ENCODE measurements at places on chromosomes 16 and 17.

DNA sequence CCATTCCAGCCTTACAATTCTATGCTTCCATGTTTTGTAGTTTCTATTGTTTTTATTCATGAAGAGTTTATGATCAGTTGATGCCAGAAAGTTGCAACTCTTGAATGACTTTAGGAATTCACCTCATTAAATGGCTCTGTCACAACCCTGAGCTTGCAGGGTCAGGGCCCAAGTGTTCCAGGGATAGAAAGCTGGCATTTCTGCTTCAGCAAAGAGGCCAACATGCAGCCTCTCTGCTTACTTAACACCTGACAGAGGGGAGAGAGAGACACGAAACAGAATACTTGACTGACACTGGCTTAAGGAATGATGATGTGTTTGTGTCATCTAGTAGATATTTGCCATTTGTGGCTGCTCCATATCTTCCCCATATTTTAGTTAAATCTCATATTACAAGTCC is 328.1 kb downstream of the CA10 start:
- DNase-seq: no peak

GRCh38 chr17:2436316-2436905 is 35.6 kb upstream of the MNT start:
- no peak for DNase-seq

DNA sequence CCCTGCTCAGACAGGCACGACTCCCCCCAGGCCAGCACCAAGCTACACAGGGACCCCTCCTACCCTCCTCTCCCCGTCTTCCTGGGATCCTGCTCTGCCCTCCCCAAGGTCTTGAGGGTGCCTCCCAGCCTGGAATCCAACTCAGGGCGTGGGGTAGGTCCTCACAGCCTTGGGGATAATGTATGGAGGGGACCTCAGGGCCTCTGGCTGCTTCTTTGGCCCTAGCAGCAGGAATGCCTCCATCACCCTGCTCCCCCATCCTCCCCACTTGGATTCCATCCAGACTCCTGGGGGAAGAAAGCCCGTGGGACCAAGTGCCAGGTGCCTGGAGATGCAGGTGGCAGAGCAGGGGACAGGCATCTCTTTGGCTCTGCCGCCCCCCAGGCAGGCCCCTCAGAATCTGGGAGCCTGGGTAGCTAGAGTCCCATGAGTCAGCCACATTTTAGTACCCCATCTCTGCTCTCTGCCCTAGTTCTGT is 10.7 kb upstream of the STAC2 start:
- DNase-seq: peak; percentile 36

DNA sequence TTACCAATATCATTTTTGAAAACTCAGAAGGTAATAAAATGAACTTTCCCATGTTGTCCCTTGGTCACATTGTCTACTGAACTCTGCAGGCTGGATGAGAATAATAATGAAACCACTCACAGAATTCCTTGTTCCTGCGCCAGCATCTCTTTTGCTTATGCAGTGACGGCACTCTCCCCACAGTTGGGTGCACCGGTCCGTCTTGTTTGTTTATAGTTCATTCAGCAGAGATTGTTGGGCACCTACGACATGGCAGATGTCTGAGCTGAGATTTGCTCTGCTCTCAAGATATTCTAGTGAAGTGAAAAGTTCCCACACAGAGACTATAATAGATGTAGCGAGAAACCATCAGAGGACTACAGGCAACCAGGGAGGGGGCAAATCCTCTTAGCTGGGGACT is 375.7 kb upstream of the CDH11 start:
- no peak for DNase-seq

DNA sequence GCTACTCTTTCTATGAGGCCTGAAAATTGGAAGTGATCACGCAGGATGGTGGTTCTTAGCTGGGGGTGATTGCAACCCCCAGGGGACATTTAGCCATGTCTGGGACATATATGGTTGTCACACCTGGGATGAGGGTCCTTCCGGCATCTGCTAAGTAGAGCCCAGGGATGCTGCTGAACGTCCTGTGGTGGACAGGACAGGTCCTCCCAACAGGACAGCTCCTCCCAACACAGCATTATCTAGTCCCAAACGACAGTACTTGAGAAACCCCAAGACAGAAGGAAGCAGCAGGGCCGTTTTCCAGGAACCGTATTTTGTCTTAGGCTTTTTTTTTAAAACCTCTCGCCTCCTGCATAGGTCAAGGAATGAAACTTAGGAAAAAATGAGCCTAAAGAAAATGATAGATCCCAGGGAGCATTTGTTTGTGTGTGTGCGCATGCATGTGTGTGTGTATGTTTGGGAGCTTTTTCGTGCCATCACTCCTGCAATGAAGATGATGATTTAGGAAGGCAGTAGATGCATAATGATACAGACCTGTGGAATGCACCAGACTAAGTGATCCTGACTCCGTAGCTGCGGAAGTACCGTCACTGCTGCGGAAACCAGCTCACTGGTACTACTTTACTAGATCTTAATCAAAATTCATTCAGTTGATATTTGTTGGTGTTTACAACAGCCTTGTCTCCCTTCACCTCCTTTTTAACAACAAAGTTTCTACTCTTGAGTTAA is 118.2 kb downstream of the SNX29 start:
- peak; percentile 48 for DNase-seq

DNA sequence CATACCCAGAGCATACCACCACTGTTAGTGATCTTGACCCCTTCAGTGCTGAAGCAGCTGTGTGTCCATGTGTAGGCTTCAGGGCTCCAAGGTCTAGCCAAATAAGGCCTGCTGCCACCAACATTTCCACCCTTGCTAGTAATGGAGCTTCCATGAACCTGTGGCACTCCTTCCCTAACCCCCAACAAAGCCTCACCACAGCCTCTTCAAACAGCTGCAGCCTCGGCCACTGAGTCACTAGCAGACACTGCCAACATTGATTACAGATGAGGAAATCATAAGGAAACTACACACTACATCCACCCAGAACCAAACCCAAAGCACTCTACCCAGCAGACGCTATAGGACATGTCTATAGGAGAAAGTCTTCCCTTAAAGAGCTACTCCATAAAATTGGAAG is 610.7 kb downstream of the KCNJ2 start:
- DNase-seq: no peak

GRCh38 chr16:89122322-89122851 is 28.7 kb downstream of the ACSF3 start:
- DNase-seq: peak; percentile 74

GRCh38 chr17:46732160-46732559 is 86.3 kb downstream of the WNT3 start:
- DNase-seq: no peak

- no peak for DNase-seq
Measured at GRCh38 chr17:44990994-44991393, 22.9 kb upstream of the C1QL1 start.

- DNase-seq: peak; percentile 82
Measured at GRCh38 chr17:10116267-10116666, 82.1 kb downstream of the GAS7 start.

DNA sequence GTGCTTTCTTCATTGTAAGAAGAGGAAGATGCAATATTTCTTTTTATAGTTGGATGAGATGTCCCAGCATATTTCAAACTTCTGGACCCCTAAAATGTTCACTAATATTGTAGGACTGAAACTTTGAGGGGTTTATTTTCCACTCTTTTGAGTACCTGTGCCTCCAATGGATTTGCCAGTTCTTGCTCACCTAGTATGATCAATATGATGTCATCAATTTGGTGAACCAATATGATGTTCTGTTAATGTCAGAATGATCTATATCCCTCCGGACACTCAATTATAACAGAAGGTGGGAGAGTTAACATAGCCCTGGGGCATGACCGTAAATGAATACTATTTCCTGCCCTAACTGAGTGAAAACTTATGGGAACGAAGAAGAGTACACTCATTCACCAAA is 178.3 kb downstream of the CBLN1 start:
- DNase-seq: no peak

GRCh38 chr17:44266402-44267164 is 1.4 kb downstream of the SLC4A1 start:
- DNase-seq: no peak

DNA sequence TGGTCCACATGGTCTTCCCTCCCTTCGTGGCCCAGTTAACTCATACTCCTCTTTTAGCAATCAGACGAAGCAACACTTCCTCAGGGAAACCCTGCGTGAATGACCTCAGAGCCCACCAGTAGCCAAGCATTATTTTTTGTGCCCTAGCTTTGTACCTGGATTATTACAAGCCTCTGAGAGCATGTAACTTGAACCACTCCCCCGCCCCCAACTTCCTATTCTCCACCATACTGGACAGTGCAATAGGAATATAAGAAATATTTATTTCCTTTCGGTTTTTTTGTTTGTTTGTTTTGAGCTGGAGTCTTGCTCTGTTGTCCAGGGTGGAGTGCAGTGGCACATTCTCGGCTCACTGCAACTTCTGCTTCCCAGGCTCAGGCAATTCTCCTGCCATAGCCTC is 2.9 kb downstream of the CPPED1 start:
- no peak for DNase-seq

- no peak for DNase-seq
Measured at GRCh38 chr17:1073241-1073962, 76.5 kb downstream of the TIMM22 start.

DNA sequence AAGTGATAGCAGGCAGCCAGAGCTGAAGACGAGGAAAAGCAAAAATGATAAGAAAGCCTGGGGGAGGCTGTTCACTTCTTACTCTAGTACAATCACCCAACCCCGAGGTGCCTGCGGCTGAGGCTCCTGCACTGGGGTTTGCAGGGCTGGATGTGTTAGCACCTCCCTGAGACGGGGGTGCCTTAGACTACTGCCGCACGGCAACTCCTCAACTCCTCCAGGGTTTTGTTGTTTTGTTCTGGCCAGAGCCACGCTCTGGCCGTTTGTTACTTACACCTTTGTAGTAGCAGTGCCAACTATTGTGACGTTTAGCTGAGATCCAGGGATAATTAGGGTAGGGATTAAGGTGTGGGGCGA is 51.5 kb downstream of the LDHD start:
- no peak for DNase-seq

DNA sequence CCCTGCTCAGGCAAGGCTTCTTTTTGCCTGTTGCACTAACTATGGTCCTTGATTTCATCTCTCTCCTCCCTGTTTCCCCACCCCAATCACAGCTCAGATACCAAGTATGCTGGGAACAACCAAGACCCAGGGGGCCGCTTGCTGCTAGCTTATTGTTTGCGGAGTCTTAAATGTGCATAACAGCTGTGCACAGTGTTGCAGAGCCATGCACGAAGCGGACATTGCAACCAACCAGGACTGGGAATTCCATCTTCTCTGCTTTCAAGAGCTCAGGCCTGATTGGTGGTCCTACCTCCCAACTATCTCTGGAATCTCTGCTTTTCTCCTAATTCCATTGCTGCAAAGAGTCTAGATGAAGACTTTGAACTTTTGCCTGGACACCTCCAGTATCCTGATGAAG is 281.3 kb upstream of the TNRC6C start:
- no peak for DNase-seq

- DNase-seq: no peak
Measured at GRCh38 chr16:49857423-49858181, 1.7 kb upstream of the ZNF423 start.

DNA sequence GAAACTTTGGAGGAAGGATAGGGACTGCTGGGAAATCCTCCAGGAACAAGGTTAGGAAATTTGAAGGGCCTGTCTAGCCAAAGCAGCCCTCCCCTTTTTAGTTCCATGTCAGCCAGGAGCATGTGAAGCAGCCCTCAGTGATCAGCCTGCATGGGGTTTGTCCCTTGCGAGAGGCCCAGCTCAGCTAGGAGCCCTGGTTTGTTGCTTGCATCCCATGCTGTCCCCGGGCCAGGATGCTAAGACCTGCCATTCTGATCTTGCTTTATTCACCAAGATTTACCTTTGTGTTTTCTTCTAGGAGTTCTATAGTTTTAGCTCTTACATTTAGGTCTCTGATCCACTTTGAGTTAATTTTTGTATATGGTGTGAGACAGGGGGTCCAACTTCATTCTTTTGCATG is 27.6 kb downstream of the CLUAP1 start:
- no peak for DNase-seq

DNA sequence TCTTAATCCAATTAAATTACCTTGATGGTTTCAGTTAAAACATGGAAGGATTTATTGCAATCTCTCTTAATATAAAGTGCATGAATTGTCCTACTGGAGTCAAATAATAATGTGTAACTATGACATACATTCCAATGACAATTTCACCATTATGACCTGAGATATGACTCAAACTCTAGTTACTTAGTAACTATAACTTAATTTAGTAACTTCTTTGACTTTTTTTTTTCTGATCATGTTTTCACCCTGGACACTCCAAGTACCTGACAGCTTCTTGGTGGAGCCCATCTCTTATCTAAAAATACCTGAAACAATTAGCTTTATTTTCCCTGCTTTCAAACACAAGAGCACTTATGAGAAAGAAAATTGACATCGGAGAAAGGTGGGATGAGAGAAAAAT is 123.7 kb downstream of the STX8 start:
- DNase-seq: no peak

GRCh38 chr17:67008101-67008500 is 36.3 kb upstream of the CACNG1 start:
- no peak for DNase-seq

DNA sequence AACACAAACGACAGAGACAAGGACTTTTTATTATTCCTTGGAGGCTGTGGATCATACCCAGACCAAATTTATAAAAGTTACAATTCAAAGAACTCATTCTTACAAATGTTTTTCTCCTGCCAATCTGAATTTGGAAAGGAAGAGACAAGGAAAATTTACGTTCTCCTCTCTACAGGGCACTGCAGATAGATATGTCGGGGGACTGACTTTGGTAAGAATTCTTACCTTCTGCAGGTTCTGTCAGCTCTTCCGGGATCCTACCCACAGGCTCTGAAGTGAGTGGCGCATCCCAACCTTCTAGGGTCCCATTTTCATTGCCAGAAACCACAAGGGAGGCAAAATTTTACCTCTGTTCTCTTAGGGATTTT is 2.2 kb upstream of the SLFN12L start:
- no peak for DNase-seq

DNA sequence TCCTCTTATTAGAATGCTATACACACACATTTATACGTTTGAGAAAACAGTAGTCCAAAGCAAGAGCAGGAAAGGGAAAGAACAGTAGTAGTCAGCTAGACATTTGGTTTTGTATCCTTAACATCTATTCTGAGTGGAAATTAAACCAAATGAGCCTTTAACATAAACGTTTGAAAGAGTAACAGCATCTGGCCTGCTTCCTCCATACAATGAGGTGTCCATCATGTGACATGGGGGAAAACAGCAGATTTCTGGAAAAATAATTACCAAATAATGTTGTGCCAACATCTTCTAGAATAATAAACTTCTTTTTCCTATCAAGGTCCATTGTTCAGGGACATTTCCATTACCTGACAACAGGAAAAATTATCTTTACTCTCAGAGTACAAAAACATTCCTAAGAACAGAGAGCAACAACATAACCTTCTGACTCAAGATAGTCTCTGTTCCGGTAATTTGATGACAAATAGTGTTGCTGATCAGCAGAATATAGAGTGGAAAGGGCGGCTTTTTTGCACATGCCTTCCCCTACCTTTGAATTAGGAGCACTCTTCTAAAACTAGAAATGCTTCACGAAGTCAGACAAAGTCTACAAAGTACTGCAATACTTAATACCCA is 20.2 kb downstream of the CYTH1 start:
- no peak for DNase-seq

DNA sequence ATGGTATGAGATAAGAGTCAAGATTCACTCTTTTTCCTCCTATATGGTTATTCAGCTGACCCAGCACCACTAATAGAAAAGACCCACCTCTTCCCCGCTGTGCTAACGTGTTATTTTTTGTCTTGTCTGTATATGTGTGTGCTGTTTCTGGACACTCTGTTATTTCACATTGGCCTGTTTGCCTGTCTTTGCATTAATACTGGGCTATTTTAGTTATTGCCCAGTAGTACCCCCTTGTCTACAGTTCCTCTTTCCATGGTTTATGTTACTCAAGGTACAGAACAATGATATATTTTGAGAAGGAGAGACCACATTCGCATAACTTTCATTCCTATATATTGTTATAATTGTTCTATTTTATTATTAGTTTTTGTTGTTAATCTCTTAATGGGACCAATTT is 74.0 kb upstream of the SIAH1 start:
- no peak for DNase-seq

Measured in posterior vena cava (tissue), 2 donors.